ENCODE measurements at places on chromosomes 6 and 20.

- DNase-seq = peak; percentile 92
Observed at GRCh38 chr20:31811796-31812728, 7.1 kb upstream of the MYLK2 start.

DNA sequence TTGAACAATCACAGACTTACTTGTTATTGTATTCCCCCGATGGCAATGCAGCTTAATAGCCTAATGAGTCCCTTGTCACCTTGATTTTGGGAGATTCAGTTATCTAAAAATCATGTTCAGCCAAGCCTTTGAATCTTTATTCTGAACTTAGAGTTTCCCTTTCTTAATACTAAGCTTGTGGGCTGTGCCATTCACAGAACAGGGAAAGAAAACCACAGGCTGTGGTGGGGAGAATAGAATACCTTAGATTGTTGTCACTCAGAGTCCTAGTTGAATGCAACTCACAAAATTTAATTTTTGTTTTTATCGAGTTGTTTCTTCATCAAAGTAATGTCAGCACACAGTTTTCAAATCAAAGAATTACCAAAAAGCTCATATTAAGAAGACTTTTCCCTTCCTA, 37.4 kb downstream of the RFPL4B start:
- DNase-seq = no peak

GRCh38 chr20:53879048-53879684, 191.2 kb downstream of the BCAS1 start:
- no peak for DNase-seq

GRCh38 chr6:16533210-16533609, 228.1 kb downstream of the ATXN1 start:
- DNase-seq = no peak

DNA sequence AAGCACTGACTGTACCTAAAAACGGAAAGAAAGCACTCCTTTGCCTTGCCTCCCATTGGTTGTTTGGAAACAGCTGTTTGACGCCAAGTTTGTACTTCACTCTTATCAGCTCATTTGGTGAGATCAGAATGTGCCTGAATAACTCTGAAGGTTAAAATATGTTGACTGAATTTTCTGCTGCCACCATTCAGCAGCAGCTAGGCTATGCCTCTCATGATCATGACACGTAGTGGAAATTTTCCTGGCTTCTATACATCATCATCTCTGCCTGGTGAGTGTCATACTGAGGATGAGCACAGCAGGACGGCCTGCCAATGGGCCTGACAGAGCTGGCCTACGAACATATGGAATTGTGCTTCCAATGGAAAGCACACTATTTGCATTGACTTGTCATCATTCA, 704.9 kb upstream of the CITED2 start:
- peak; percentile 59 for DNase-seq

DNA sequence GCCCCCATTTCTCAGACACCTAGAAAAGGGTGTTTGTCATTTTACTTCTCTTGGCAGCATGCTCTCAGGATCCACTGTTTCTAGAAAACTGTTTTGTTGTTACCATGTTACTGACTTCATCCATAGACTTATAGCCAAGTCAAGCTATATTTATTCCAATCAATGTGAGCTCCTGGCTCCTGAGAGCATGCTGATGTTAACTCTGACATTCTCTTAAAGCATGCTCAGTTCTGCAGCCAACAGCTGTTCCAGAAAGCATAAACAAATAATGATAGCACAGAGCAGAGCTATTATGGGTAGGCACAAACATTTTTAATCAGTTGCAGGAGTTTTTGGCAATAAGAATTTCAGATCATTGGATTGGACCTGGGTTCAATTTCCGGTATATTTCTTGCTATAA, 92.4 kb upstream of the CEP85L start:
- DNase-seq = no peak

- DNase-seq = no peak
Observed at GRCh38 chr6:16343593-16343992, 105.2 kb downstream of the GMPR start.

DNA sequence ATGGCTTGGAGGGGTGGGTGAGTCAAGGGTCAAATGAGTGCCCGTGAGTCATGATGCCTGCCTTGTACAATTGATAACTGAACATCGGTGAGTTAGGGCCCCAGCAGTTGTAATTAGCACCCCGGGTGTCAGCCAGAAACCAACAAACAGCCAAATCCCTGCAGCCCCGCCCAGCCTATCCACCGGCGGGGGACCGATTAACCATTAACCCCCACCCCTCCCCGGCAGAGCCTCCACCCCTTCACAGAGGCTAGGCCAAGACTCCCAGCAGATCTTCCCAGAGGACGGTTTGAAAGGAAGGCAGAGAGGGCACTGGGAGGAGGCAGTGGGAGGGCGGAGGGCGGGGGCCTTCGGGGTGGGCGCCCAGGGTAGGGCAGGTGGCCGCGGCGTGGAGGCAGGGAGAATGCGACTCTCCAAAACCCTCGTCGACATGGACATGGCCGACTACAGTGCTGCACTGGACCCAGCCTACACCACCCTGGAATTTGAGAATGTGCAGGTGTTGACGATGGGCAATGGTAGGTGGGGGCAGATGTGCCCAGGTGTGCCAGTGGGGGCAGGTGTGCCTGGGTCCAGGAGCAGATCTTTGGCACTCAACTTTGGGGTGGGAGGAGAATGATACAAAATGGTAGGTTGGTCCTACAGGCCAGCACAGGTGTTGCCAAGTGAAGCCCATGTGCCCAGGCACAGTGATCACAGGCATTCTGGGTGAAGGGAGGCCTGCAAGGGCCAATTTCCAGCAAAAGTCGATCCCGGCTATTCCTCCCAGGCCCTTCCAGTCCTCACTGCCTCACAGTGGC, 45.7 kb downstream of the HNF4A start:
- no peak for DNase-seq

- DNase-seq = no peak
Observed at GRCh38 chr20:51159303-51159702, 136.4 kb upstream of the KCNG1 start.

DNA sequence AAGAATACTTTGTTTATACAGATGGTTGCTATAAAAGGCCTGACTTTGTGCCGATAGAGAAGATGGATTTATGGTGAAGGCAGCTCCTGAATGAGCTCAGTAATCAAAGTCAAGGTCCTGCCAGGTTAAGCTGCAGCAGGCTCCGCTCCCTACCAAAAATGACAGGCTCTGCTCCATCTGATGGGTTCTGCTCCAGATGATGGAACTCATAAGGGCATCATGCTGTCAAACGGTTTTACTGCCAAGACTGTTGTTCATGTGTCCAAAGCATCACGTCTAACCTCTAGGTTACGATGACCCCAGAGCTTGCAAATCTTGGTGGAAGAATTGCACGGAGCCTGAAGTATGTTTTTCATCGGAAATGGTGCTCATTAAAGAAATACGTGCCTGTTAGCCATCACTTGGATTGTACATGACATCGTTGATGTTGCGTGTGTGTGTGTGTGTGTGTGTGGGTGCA, 19.2 kb upstream of the PTGIS start:
- DNase-seq = no peak

DNA sequence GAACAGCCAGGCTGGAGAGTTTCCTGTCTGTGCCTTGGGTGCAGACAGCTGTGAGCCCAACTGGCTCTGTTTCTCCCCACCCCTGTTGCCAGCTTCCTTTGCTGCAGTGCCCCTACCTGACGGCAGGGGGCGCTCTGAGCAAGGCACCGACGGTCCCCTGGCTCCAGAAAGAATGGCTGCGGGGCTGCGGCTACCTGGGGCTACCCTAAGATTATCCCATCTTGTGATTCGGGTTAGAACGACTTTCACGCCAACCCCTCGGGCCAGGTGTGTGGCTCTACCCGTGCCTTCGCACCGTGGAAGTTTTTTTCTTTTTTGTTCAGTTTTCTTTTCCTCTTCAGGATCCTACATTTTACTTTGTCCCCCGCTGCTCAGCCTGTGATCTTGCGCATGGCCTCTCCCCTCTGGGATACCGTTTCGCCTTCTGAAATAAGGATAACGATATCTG, 33.4 kb upstream of the AAR2 start:
- DNase-seq = peak; percentile 57

DNA sequence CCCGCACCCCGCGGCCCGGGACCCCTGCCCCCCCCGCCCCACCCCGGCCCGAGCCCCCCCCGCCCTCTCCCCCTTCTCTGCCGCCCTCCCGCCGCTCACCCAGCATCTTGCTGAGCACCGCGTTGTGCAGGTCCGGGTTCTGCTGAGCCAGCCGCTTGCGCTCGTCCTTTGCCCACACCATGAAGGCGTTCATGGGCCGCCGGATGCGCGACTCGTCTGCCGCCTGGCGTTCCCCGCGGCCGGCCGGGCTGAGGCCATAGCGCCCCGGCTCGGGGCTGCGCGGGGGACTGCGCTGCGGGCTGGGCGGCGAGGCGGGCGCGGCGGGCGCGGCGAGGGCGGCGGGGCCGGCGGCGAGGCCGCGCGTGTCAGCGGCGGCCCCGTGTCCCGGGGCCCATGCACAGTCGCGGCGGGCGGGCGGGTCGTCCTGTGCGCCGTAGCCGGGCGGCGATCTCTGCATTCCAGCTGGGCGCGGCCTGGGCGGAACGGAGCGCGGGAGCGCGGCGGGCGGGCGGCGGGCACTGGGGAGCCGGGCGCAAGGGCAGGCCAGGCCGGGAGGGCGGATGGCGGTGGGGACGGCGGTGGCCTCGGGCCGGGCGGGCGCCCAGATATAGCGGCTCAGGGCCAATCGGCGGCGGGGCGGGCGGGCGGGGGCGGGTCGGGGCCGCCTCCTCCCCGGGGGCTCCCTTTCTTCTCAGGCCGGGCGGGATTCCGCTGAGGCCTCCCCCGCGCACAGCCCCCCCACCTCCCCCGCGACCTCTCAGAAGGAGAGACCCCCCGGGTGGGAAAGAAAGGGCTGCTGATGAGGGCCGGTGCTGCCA, at the start of gene SOX18:
Gene SOX18, minus strand, starts transcription at position 580 of the 818 bp plus-strand sequence. Its CDS starts 123 bp downstream, at position 457.
- DNase-seq = no peak
